ENCODE measurements at places on chromosomes 6 and 20.

GRCh38 chr6:2914318-2914660 is 11.2 kb upstream of the SERPINB9 start:
- DNase-seq: no peak

GRCh38 chr6:14031516-14031915 is 86.1 kb upstream of the CD83 start:
- no peak for DNase-seq

DNA sequence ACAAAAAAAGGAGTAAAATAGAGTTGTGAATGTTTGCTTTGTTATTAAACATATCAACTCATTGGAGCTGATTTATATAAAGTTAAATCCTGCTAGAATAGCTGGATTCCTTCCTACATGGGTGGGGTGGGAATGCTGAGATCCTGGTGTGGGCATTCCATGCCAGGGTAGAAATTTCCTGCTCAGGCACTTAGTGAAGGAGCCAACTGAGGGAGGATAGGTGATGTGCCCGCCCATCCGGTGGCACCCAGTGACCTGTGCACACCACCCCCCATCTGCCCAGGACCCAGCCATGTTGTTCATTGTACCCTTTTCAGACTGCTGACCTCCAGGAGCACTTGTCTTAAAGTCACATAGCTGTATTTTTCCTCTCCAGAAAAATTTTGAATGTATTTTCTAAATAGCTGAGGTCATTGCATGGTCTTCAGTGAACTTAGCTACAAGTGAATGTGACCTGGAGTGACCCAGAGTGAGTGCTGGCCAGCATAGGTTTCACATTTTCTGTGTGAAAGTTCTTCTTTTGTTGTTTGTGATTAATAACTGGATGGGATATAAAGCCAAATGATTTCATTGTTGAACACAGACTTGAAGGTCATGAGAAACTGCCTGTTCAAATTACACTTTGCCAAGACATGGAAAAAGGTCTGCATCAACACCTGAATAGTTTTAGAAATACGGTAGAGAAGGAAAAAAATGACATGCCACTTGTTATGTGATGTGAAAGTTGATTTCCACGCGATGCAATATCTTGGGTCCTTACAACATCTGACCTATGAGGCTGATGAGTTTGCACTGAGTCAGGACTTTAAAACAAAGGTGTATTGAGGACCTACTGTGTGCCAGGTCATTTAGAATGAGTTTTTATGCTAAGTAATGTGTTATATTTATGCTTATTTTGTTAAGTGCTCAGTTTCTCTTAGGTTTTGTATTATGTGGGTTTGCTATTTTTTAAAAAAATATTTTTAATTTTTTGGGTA is 77.2 kb downstream of the UTRN start:
- no peak for DNase-seq

DNA sequence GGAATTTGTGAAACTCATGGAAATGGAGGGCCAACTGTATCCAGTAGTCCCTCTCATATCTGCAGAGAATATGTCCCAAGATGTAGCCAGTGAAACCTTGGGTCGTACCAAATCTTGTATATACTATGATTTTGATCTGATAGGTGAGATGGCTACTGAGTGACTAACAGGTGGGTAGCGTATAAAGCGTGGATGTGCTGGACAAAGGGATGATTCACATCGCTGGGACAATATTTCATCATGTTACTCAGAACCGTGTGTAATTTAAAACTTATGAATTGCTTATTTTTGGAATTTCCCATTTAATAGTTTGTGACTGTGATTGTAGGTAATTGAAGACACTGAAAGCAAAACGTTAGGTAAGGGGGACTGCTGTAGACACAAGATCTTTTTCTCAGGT is 144.1 kb downstream of the SMAP1 start:
- no peak for DNase-seq

All from T1000 (cell line).